ENCODE measurements at places on chromosomes 7 and 10.

DNA sequence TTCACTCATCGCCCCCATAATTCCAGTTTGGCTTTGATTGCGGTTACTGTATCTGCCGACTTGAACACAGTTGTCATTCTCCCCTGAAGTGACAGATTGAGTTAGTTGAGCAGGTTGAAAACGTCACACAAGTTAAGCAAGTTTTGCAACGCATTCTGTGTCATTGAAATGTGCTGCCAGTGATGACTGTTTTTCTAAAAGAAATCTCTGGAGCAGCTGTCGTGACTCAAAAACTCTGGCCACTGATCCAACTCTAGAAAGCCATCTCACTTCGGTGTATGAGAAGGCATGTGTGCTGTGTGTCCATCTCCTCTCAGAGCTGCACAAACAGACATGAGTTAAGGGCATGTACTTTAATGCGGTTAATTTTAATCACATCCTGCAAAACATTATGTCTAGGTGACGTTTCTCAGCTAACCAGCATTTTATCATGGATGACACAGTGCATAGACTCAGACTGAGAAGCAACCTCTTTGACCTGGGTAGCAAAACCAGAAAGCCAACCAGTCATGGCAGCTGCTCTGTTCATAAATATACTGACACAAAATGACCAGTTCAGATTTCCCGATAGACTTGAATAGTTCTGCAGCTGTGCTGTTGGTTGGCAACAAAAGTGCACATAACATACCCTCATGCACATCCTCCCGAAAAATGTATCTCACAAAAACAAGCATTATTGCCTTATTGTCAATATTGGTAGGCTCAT lies 69.3 kb downstream of the CSTF2T start:
- H3K27ac ChIP-seq, result no peak overlapping the region
- no peaks in the 10 kb centered on the region for H3K27me3 ChIP-seq
- no peaks in the 10 kb centered on the region for H3K36me3 ChIP-seq
- H3K4me3 ChIP-seq, result no peak overlapping the region
- H3K4me1 ChIP-seq, result no peaks in the 10 kb centered on the region
- no peak for DNase-seq

GRCh38 chr10:43204943-43205671 lies 61.8 kb downstream of the RASGEF1A start:
- H3K27ac ChIP-seq, result no peak overlapping the region
- no peak overlapping the region for H3K4me3 ChIP-seq
- DNase-seq, result peak; percentile 43

- no peaks in the 10 kb centered on the region for H3K4me1 ChIP-seq
- H3K4me3 ChIP-seq, result no peak overlapping the region
- DNase-seq, result no peak
- H3K27me3 ChIP-seq, result no peaks in the 10 kb centered on the region
- H3K27ac ChIP-seq, result no peak overlapping the region
- no peaks in the 10 kb centered on the region for H3K36me3 ChIP-seq
Measured at GRCh38 chr10:77070346-77070745, 567.3 kb downstream of the KCNMA1 start.

DNA sequence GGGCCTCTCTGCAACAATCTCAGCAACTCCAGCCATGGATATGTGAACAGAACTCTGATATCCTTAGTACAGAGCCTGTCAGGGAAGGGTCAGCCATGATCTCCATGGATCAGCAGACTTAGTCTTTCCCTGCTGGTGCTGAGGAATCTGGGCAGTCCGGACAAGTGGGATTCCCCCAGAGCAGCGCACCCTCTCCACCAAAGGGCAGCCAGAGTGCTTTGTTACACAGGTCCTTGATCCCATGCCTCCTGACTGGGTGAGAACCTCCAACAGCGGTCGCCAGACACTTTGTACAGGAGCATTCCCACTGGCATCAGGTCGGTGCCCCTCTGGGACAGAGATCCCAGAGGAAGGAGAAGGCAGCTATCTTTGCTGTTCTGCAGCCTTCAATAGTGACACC lies 38.9 kb downstream of the TPK1 start:
- H3K4me1 ChIP-seq, result no peaks in the 10 kb centered on the region
- H3K27me3 ChIP-seq, result no peaks in the 10 kb centered on the region
- no peak overlapping the region for H3K27ac ChIP-seq
- DNase-seq, result no peak
- no peak overlapping the region for H3K4me3 ChIP-seq

GRCh38 chr7:30465046-30465810 lies 13.4 kb downstream of the NOD1 start:
- no peaks in the 10 kb centered on the region for H3K27me3 ChIP-seq
- peaks cover 4% of the 10 kb centered on the region for H3K36me3 ChIP-seq
- DNase-seq, result no peak
- peaks cover 24% of the 10 kb centered on the region for H3K4me1 ChIP-seq
- no peak overlapping the region for H3K4me3 ChIP-seq

DNA sequence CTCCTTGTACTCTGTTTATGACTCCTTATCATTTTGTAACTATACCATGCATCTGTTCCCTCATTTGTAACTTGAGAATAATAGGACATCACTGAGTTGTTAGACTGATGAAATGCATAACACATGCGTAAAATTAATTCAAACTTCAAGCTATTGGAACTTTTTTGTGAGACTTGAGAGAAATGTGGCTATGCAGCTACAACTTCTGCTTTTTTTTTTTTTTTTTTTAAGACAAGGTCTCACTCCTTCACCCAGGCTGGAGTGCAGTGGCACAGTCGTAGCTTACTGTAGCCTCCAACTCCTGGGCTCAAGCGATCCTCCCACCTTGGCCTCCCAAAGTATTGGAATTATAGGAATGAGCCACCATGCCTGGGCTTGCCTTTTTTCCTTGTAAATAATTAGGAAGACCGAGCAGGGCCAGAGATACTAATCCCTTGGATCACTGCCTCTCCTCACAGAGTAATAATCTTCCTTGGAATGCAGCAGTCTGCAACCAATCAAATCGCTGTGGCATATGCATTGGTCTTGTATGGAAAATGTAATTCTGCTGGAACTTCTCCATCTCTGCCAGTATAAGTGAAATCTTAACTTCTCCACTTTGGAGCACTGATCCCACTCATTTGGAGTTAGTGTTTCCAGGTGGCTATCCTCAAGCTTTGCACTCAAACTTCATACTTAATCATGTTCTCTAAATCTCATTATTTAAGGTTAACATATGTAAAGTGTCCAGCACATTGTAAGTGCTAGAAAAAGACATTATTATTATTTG lies 2.0 kb upstream of the PANK1 start:
- no peak for DNase-seq
- no peak overlapping the region for H3K27ac ChIP-seq
- no peaks in the 10 kb centered on the region for H3K27me3 ChIP-seq
- H3K36me3 ChIP-seq, result no peaks in the 10 kb centered on the region
- peaks cover 16% of the 10 kb centered on the region for H3K4me1 ChIP-seq
- no peak overlapping the region for H3K4me3 ChIP-seq

DNA sequence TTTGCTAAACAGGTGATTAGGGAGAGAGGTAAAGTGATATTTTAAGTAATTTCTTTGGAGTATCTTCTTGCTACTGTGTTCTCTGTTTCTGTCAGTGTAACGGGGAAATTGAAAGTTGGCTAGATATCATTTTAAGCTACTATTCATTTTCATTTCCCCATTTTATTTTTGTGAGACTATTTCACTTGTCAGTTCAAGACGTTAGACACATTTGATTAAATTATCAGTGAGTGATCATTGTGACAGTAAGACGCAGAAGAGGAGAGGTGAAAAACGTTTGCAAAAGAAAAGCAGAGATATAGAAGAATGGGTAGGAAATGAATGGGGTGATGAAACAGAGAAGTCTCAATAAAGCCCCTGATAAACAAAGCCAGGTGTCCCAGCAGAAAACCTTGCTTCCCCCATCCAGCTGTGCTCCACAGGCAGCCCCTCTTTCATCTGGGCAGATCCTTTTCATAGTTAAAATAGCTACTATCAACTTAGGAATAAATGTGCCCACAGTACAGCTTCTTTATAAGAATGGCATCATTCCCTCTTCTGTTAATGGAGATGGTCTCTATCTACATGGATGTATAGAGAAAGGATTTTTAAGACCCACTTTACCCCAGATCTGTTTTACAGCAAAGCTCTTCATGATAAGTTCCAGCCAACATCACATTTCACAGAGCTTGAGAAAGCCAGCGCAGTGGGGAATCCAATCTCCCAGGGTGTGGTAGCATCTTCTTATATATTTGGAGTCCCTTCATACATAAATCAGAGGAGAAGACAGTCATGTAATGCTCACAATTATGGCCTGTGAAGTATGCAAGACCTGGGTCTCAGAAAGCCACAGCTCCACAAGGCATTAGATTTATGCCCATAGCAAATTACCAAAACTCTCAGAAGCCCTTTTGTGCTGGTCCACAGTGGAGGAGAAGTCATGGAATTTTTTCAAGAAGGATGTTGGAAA lies 138.1 kb upstream of the ITGB1 start:
- peaks cover 21% of the 10 kb centered on the region for H3K4me1 ChIP-seq
- DNase-seq, result no peak
- no peaks in the 10 kb centered on the region for H3K36me3 ChIP-seq
- H3K27ac ChIP-seq, result no peak overlapping the region
- no peaks in the 10 kb centered on the region for H3K27me3 ChIP-seq

DNA sequence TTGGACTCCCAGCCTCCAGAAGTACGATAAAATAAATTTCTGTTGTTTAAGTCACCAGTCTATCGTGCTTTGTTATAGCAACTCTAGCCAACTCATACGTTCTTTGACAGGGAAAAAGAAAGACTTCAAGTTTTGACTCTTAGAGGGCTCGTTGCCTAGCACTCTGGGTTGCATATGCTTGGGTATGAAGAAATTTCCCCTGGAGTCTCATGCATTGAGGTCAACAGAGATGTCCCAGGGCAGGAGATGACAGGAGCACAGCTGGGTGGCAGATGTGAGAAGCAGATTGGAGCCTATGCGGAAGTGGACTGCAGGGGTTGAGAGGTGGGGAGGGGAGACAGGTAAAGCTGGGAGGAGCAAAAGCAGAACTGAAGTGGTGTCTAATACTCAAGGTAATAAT lies 63.3 kb upstream of the JAZF1 start:
- no peaks in the 10 kb centered on the region for H3K27me3 ChIP-seq
- no peaks in the 10 kb centered on the region for H3K4me1 ChIP-seq
- no peak overlapping the region for H3K27ac ChIP-seq
- H3K4me3 ChIP-seq, result no peak overlapping the region

GRCh38 chr7:118151671-118152070 lies 32.3 kb upstream of the LSM8 start:
- no peaks in the 10 kb centered on the region for H3K36me3 ChIP-seq
- H3K27me3 ChIP-seq, result no peaks in the 10 kb centered on the region
- no peak overlapping the region for H3K4me3 ChIP-seq
- no peaks in the 10 kb centered on the region for H3K4me1 ChIP-seq
- H3K27ac ChIP-seq, result no peak overlapping the region

GRCh38 chr10:70981936-70982335 lies 93.6 kb upstream of the PCBD1 start:
- no peak for DNase-seq
- H3K27me3 ChIP-seq, result no peaks in the 10 kb centered on the region
- no peak overlapping the region for H3K27ac ChIP-seq
- peaks cover 11% of the 10 kb centered on the region for H3K4me1 ChIP-seq
- no peak overlapping the region for H3K4me3 ChIP-seq

GRCh38 chr10:116671274-116671926 lies 50.6 kb downstream of the PNLIPRP2 start:
- H3K27ac ChIP-seq, result no peak overlapping the region
- no peaks in the 10 kb centered on the region for H3K36me3 ChIP-seq
- no peak overlapping the region for H3K4me3 ChIP-seq
- peaks cover 21% of the 10 kb centered on the region for H3K27me3 ChIP-seq
- H3K4me1 ChIP-seq, result no peaks in the 10 kb centered on the region

DNA sequence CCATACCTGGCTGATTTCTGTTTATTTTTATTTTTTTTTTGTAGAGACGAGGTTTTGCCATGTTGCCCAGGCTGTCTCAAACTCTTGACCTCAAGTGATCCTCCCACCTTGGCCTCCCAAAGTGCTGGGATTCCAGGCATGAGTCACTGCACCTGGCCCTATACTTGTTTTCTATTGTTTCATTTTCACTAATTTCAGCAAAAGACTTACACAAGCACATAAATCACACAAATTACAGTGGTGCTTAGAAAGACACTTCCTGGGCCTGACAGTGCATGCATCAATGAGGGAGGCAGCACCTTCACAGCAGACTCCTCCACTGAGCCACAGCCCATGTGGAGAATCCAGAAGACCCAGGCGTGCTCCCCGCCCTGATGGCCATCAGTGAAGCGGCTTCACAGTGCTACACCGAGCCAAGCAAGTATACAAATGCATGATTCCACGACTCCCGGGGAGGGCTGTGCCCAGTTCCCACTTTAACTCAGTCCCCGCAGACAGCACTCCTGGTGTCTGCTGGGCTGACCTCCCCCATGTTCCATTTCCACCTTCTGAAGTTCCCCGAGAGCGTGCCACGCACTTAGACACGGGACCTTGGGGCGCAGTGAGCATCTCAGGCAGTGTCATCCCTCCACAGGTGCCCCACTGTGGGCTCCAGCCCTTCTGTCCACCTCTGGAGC lies 20.6 kb downstream of the PITRM1 start:
- DNase-seq, result no peak
- H3K4me1 ChIP-seq, result no peaks in the 10 kb centered on the region
- no peaks in the 10 kb centered on the region for H3K27me3 ChIP-seq
- H3K4me3 ChIP-seq, result no peak overlapping the region

DNA sequence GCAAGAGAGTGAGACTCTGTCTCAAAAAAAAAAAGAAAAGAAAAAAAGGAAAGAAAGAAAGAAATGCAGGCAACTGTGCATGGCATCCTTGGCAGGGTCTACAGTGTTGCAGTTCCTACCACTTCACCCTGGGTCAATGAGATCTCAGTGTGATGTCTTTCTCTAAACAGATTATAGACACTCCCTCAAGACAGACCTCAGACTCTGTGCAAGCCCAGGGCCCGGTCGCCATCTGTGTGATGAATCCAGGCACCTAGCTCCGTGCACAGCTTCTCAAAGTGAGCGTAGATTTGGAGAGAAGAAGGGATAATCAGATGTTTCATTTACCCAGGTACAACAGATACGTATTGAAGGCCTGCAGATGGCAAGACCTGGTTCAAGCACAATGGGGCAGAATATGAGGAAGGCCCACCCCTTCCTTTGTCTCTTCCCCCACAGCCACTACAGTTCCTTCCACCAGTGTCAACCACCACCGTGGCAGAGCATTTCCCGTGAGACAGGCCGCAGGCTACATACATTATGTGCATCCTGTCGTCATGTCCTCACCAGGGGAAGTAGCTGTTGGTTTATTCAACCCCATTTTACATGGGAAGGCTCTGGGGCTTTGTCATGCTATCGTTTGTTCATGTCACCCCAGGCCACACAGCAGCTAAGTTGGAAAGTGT lies 471.7 kb upstream of the GALNT17 start:
- H3K4me1 ChIP-seq, result peaks cover 26% of the 10 kb centered on the region
- no peaks in the 10 kb centered on the region for H3K27me3 ChIP-seq
- H3K36me3 ChIP-seq, result no peaks in the 10 kb centered on the region
- peak; percentile 16 for DNase-seq
- H3K27ac ChIP-seq, result no peak overlapping the region

DNA sequence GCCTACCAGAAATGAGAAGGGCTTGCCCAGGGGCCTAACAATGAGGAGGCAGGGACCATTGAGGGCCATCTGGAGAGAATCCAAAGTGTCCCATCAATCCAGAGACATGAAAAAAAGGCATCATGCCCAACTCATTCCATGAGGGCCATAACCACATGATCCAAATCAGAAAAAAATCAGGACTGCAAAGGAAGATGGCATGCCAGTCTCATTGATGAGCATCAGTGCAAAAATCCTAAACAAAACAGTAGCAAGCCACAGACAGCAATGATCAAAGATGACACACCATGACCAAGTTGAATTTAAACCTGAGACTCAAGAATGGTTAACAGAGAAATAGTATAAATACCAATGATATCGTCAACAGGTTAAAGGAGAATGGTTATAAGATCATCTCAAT lies 7.0 kb upstream of the CYP3A4 start:
- H3K4me1 ChIP-seq, result no peaks in the 10 kb centered on the region
- DNase-seq, result no peak
- H3K27ac ChIP-seq, result no peak overlapping the region

All from CD4-positive, alpha-beta T cell (primary cell).